ENCODE measurements at places on chromosomes 2 and 18. TPM values are rescaled to one million over a fixed set of nuclear protein-coding genes. Genes with fewer than 3 reads are reported as not detected.

GRCh38 chr2:17717666-17718065 is 35.9 kb downstream of the SMC6 start:
- DNase-seq, result no peak

QPCT gene
- 5.4 TPM for total RNA-seq

TMEM247 gene
- total RNA-seq, result not detected

GRCh38 chr18:26556573-26556972 is 8.2 kb upstream of the KCTD1 start:
- DNase-seq, result peak; percentile 35

- no peak for DNase-seq
Observed at GRCh38 chr18:50944245-50944932, 23.5 kb upstream of the ELAC1 start.

KYNU gene
- total RNA-seq, result 0.63 TPM

GRCh38 chr2:237026981-237027711 is 58.5 kb upstream of the COPS8 start:
- peak; percentile 66 for DNase-seq

DNA sequence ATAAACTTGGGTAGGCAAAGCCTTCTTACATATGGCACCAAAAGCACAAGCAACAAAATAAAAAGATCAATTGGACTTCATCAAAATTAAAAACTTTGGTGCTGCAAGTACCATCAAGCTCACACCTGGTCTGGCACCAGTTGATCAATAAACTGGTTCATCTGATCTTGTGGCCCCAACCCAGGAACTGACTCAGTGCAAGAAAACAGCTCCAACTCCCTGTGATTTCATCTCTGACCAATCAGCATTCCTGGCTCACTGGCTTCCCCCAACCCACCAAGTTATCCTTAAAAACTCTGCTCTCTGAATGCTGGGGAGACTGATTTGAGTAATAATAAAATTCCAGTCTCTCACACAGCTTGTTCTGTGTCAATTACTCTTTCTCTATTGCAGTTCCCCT is 8.4 kb downstream of the EPG5 start:
- no peak for DNase-seq

GRCh38 chr2:96236882-96237281 is 28.3 kb upstream of the STARD7 start:
- no peak for DNase-seq

All from HFFc6 (cell line).